ENCODE measurements at places on chromosomes 11 and 22. TPM values are rescaled to one million over a fixed set of nuclear protein-coding genes. Genes with fewer than 3 reads are reported as not detected.

- DNase-seq, result no peak
Measured at GRCh38 chr11:103546236-103546635, 437.0 kb downstream of the DYNC2H1 start.

GRCh38 chr22:19289475-19290161 is 1.9 kb downstream of the CLTCL1 start:
- no peak for DNase-seq

- no peak for DNase-seq
Measured at GRCh38 chr22:35375031-35375430, 5.9 kb upstream of the HMOX1 start.

GRCh38 chr11:78791254-78791653 is 216.6 kb upstream of the NARS2 start:
- no peak for DNase-seq

The KRTAP5-10 gene
- total RNA-seq, result not detected

GRCh38 chr11:62443390-62444235 is 24.8 kb downstream of the SCGB1A1 start:
- DNase-seq, result no peak

All from Caki2 (cell line).